GM23248 (cell line): ENCODE measurements at places on chromosomes 6 and 20.

DNA sequence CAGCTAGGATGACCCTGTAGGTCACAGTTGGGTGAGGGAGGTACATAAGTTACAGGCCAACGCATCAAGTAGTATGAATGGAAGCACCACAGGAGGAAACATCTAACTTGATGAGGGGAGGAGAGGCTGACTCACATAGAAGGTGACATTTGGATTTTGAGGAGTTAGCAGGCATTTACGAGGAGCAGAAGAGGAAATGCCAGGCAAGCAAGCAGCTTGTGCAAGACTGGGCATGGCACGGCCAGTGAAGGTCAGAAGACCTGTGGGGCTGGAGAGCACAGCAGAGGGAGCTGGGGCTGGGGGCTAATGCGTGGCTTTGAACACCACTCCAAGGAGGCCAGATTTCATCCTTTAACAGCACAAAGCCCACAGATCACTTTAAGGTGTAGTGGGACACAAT is 37.8 kb downstream of the MUC22 start:
- no peak for DNase-seq

DNA sequence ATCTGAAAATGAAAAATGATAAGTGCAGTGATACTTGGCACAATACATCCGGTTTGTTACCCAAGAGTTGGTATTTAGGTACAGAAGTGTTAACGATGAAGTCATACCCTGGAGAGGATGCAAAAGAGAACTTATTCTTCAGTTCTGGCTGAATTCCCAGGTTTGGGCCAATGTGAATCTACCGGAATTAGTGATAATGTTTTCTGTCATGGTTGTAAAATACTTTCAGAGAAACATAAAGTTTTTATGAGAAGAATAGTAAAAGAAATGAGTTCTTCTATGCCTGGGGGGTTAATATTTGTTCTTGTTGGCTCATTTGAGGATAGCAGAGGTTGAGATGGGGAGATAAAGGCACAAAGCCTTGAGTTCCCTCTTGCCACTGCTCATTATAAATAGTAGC is 509.9 kb upstream of the POU3F2 start:
- DNase-seq: no peak

- peak; percentile 61 for DNase-seq
These were observed 14.7 kb upstream of the SIM1 start for GRCh38 chr6:100479179-100480035.

DNA sequence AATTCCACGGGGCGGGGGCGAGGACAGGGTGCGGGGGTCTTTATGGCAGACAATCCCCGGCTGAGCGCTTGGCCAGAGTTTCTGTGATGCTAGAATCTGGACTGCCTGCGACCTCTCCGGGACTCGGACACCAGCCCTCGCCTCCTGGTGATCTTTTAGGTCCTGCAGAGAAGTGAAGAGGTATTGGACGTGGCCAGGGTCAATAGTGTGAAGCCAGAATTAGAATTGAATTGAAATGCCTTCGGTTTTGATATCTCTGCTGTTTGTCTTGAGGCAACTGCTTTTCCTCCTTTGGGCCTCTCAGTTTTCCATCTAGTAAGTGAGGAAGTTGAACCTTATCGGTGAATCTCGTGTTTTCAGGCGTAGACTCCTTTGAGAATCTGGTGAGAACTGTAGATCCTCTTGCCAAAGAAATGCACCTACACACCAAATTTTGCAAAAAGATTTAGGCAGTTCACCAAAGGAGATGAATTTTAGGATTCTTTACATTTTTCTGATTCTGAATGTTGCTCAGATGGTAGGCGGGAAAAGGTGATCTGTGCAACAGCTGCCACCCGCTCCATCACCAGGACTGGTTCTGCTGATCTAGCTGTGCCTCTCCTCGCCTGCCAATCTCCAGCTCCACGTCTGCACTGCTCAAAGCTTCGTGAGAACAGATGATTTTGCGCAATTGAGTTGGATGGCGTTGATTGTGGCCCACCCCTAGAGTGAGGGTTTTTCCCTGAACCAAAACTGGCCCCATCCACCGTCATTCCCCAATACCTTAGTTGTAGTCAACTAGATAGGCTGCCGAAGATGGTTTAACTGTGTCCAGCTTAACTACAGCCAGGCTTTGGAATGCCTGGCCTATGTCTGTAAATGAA is 837 bp upstream of the OSER1 start:
- peak; percentile 80 for DNase-seq

GRCh38 chr6:33720998-33721397 is 9.5 kb upstream of the UQCC2 start:
- no peak for DNase-seq

DNA sequence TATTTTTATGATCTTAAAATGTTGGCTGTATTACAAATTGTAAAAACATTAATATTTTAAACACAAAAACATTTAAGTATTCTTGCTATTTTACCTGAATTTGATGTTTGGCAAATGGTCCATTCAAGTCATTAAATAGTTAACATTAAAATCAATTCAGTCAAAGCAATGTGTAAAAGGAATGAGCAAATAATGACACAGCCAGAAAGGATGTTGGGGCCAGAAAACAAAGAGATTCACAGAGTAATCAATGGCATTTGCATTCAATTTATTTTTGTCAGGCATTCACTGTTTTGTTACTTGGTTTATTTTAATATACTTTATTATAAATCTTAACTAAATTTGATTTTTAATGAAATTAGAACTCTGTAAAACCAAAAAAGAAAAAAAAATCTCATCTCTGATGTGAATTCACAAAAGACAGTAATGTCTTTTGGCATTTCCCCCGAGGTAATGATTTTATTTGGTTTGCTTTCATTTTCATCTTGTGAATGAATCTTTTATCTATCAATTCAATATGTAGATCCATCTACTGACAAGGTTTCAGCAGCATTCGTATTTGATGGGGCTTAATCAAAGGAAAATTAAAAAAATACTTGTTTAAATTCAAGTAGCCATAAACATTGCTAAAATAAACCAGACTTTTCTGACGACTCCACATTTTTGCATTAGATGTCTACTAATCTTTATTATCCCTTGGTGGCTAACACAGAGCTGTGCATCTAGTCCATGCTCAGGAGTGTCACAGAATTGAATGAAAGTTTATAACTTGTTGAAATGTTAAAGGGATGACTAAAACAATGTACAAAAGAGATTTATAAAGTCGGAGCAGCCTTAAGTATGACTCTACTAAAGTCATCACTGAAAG is 866.7 kb upstream of the GJE1 start:
- peak; percentile 40 for DNase-seq

- peak; percentile 74 for DNase-seq
These were observed 72.7 kb downstream of the IGF2R start for GRCh38 chr6:160041608-160042007.

GRCh38 chr6:45436544-45437438 is 59.1 kb upstream of the SUPT3H start:
- DNase-seq: peak; percentile 92

DNA sequence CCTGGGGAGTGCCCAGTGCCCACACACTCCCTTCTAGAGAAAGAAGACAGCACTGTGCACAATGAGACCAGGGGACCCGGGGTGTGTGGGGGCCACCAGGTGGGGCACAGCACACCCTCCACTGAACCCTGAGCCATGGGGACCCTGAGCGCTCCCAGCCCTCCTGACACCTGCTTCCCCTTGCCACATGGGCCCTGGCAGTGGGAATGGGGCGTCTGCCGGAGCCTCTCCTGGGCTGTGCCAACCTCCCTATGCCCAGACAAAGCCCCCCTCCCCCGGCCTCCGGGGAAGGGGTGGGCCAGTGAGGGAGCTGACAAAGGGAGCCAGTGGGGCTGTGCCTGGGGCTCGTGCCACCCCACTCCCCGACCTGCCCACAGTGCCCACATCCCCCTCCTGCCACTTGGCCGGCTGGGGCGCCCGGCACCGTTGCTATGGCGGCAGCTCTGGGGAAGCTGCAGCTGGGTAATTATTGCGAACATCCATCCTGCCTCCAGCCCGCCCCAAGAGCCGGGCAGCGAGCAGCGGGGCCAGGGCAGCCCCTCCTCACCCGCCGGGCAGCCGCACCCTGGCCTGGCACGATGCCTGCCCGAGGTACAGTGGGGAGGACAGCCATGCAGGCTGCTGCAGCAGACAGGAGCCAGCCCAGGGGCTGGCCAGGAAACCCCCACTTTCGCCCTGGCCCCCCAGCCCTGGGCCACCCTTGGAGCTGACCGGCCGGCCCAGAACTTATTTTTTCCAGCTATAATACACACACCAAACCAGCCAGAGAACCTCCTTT is 41.9 kb upstream of the NOL4L start:
- DNase-seq: peak; percentile 17

DNA sequence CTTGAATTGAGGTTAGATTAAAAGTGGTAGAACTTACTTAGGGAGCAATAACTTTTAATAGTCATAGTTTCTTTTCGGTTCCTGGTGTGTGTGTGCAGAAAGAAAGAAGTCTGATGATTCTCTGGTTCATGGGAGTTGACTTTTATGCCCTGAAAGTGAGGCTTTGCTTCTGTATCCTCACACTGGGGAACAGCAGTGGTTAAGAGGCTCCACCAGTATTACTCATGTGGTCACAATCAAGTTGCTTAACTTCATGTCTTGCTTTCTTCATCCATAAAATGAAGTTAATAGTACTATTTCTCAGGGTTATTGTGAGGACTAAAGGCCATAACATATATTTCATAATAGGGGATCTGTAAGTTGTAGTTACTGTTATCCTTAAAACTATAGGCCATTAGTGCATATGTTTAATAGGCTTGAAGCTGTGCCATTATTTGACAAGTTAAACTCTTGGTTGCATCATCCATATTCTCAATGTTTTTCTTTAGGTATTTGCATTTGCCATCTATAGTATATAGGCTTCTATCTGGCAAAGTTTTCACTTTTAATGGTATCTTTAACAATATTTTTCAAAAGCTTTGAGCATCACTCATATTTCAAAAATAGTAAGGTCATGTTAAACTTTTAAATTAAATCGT is 262.4 kb downstream of the PLCB1 start:
- DNase-seq: peak; percentile 83
